CD4-positive, alpha-beta T cell treated with Interleukin-4 for 4 hours (primary cell): ENCODE measurements at places on chromosomes 12 and 14.

DNA sequence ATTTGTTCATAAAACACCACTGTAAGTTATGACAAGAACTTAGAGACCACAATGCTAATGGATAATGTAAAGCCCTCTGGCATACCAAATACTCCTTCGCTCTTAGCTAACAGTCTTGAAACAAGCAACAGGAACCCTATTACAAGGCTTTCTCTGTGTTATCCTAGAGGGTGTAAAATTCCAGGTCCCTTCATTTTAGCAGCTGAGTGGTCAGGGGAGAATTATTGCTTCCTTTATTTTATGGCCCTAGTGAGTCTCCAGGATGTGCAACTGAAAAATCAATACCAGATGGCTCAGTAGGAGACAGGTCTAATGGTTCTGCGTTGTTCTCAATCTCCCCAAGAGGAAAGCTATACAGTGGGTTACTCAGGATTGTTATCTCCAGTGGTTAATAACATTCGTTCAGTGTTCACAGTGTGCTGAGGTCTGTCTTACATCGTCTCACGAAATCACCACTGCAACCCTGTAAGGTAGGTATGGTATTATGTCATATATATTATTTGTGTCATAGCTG is 172.7 kb upstream of the CNOT2 start:
- DNase-seq: no peak

GRCh38 chr12:18250313-18250916 is 10.9 kb upstream of the PIK3C2G start:
- no peak for DNase-seq

GRCh38 chr12:40999210-40999609 is 188.9 kb upstream of the PDZRN4 start:
- no peak for DNase-seq

- DNase-seq: no peak
Measured at GRCh38 chr14:75411214-75411540, 16.6 kb upstream of the JDP2 start.

- no peak for DNase-seq
Measured at GRCh38 chr12:89779090-89779489, 70.5 kb upstream of the ATP2B1 start.

- no peak for DNase-seq
Measured at GRCh38 chr12:107718606-107719005, 33.0 kb downstream of the PWP1 start.

DNA sequence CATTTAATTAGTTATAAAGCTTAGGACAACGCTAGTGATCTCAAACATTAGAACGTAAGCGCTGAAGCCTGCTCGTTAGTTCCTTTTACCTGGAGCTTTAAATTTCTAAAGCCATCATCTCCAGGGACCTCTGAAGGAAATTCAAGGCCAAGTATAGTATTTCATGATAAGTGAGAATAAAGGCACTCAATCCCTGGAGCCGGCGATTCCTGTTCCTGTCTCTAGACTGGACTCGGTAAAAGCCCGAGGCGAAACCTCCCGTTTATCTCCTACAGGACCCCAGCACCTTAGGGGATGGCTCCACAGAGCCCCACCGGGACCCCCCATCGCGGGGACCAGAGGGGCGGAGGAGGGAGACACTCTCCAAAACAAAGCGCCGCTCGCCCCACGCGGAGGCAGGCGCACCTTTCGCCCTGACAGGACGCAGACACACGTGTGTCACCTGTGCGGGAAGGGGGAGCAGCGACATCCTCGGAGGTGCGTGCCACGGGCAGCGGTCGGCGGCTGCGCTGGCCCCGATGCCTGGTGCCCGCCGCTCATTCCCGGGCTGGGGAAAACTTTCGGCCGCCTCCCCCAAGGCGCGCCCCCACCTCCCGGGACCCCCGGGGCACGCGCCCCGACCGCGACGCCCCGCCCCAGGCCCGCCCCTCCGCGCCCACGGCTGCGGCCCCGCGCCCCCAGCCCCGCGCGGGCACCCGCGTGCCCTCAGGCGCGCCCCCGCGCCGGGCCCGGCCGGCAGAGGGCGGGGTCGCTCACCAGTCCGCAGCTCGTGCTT is 678 bp downstream of the RPS6KA5 start:
- DNase-seq: peak; percentile 53

GRCh38 chr12:91620992-91621391 is 438.4 kb upstream of the DCN start:
- no peak for DNase-seq

DNA sequence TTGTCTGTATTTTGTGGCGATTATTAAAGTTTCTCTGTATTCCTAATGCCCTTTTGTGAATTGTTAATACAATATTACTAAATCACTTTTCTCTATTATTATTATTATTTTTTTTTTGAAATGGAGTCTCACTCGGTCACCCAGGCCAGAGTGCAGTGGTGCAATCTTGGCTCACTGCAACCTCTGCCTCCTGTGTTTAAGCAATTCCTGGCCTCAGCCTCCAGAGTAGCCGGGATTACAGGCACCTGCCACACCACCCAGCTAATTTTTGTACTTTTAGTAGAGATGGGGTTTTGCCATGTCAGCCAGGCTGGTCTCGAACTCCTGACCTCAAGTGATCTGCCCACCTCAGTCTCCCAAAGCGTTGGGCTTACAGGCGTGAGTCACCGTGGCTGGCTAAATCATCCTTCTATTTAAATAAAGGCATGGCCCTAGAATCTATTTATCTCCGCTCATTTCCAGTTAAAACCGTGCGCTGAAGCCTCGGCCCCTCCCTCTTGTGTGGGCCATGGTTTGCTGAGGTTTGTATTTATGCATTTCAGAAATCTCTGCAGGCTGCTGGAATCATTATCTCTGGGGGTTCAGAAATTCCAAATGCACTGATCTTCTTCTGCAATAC is 1136.4 kb upstream of the TMEM132C start:
- no peak for DNase-seq

GRCh38 chr12:96861656-96862055 is 45.4 kb upstream of the NEDD1 start:
- DNase-seq: no peak

DNA sequence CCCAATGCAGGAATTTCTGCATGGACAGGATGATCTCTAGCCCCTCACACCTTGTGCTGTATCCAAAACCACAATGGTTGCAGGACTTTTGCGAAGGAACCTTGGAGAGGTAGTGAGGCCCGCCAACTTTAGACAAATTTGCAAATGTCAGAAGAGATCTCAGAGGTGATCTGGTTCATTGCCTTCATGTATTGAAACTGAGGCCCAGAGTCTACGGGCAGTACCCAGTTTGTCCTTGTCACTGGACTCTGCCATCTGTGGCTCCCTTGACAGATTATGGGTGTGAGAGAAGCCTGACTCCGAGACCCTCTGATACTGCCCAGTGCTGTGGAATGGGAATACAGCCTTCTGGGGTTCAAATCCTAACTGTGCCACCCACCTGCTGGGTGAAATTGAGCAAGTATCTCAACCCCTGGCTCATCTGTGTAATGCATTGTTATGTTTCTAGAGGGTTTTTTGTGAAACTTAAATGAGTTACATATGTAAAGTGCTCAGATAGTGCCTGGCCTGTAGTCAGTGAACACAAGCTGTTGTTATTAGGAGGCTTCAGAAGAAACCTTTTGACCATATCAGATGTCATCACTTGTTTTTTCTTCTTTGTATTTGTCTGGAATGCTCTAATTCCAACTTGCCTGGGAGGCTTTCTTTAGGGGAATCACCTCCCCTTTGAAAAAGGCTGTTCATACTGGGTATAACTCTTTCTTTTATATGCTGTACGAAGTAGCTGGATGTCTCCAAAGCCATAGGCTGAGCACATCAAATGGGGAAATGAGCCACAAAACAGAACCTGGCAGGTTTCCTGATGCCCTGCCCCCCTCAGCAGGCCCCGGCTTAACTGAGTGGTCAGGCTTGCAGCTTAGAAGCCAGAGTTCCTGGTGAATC is 71.4 kb upstream of the SRSF5 start:
- DNase-seq: no peak

GRCh38 chr12:112967858-112968257 is 10.5 kb upstream of the OAS2 start:
- DNase-seq: no peak

- DNase-seq: no peak
Measured at GRCh38 chr12:22729957-22730443, 105.0 kb downstream of the ETNK1 start.

- DNase-seq: no peak
Measured at GRCh38 chr14:50871914-50872732, at the start of gene ABHD12B. Gene ABHD12B (plus strand): TSS chr14:50872053. CDS start chr14:50872175, 122 bp downstream.

- DNase-seq: peak; percentile 23
Measured at GRCh38 chr12:120640861-120641833, 721 bp downstream of the CABP1 start.

- DNase-seq: no peak
Measured at GRCh38 chr14:95077345-95077744, 80.0 kb downstream of the DICER1 start.

- no peak for DNase-seq
Measured at GRCh38 chr12:116401565-116401964, 124.1 kb upstream of the MED13L start.

DNA sequence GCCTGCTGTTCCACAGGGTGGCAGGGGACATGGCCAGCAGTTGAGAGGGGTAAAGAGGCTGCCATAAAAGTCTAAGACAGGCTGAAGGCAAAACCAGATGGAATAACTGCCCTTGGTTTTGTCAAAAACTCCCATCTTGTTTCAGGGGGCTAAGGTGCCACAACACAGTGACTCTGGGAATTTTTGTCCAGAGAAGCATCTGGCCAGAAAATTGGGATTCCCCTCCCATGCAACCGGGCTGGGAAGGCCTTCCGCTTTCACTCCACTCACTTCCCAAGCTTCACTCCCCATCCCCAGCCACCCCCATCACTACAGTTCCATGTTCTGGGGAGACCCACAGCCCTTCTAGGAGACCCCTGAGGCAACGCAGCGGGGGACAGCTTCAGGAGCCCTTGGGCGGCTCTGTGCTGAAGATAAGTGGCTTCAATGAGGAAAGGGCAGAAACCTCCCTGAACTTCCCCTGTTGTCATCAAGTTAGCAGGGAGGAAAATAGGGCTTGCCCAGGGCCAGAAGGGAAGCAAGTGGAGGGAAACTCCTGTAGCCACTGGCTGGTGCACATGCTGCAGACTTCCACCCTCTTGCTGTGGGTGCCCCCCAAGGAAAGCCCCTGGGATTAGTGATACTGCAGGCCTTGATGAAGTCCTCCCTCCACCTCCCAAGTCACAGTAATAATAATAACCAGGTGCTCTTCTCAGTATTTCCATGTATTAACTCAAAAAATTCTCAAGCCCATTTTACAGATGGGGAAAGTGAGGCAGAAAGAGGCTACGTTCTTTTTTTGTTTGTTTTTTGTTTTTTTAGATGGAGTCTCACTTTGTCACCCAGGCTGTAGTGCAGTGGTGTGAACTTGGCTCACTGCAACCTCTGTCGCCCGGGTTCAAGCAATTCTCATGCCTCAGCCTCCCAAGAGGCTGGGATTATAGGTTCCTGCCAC is 6.0 kb downstream of the TMEM229B start:
- DNase-seq: no peak

DNA sequence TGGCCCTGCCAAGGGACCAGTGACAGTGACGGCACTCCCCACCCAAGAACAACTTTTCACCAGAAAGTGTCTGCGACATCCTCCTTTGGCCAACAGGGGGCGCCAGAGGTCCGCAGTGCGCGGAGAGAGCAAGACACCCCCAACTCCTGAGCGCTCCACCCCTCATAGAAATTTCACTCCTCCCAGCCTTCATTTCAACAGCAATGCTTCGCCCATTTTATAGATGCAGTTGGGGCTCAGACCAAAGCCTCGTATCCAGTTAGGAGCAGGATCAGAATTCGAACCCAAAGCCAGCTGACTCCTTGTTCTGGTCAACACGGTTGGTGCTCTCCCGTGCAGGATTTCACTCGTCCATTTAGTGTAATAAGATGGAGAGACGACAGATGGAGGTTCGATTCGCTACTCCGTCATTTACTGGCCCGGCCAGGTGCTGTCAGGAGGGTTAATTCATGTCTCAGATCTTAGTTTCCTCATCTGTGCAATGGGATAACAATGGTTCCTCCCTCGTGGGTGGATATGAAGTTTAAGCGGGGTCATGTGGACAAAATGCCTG is 2.4 kb upstream of the POP5 start:
- DNase-seq: peak; percentile 76

DNA sequence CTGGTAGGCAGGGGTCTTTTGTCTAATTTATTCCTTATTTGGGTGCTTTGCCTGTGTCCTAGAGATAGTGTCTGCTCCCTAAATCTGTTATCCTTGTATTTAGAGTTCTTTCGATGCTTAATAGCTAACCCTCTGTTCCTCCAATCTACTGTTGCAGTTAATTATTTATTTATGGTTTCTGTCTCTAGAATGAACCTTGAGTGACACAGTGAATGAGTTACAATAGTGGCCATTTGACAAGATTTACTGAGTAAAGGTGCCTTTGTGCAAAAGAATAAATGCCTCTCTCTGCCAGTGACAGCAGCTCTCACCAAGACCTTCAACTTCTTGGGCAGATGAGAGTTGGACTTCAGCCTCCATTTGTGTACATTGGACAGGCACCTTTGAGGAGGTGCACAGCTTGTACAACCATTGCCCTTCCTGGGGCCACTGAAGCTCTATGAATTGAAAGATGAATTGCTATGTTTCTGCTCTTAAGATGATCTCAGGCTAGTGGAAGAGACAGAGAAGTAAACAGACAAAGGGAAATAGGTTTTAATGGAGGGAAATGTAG is 165.9 kb downstream of the DERA start:
- no peak for DNase-seq

- no peak for DNase-seq
Measured at GRCh38 chr12:84550518-84550917, 362.1 kb downstream of the SLC6A15 start.

DNA sequence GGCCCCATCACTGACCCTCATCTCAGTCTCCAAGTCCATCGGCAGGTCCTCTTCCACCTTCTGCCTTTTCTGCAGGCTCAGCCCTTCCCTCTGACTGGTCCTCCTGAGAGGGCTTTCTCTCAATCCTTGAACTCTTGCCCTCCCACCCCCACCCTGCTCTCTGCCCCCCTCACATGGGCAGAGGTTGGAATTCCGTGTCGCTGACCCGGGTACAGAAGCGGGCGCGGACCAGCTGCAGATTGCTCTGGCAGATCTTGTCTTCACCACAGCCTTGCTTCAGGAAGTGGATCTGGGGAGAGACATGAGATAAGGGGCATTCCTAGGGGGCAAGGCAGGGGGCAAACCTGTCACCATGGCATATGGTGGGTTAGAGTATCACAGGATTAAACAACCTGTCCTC is 12.4 kb downstream of the ITGA7 start:
- no peak for DNase-seq

DNA sequence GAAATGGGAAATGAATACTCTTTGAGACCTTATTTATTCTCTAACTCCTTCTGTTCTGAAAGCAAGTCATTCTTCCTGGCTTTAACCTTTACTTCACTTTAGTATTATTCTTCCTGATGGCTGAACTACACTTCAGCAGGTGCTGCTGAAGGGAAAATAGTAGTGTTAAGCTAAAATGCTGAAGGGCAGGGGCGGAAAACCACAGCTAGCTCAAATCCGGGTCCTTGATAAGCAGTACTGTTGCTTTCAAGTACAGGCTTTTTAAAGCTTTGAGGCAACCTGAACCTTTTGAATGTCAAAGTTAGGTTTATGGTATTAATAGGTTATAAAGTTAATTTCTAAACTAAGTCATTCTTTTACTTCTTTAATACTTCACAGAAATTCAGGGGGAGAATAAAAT is 10.7 kb downstream of the CCDC196 start:
- no peak for DNase-seq
